ENCODE measurements at places on chromosomes 5 and 9.

- peak; percentile 55 for DNase-seq
Observed at GRCh38 chr9:136170006-136170901, 34.7 kb downstream of the LHX3 start.

GRCh38 chr5:153153086-153153485, 337.4 kb upstream of the GRIA1 start:
- DNase-seq, result no peak

GRCh38 chr9:71662082-71662481, 106.2 kb downstream of the CEMIP2 start:
- no peak for DNase-seq

DNA sequence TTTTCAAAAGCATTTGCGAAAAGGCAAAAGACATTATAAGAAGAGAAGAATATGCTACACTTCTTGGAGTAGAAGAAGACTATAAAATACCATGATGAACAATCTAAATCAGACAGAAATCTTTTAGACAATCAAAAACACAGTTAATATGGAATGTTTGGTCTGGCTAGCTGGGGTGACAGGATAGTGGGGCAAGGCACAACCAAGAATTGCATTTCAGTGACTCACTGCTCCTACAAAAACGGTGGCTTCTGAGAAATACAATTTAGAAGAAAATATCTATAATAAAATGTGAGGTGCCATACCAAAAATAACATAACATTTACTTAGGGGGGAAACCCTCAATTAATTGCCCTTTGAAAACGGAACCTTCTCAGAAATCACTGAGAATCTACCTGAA, 363.4 kb downstream of the NPR3 start:
- no peak for DNase-seq

GRCh38 chr9:135960411-135961276, 529 bp downstream of the UBAC1 start:
- no peak for DNase-seq

GRCh38 chr5:61311836-61312808, 19.9 kb upstream of the ZSWIM6 start:
- no peak for DNase-seq

- DNase-seq, result no peak
Observed at GRCh38 chr5:11009576-11009975, 248.5 kb upstream of the DAP start.

DNA sequence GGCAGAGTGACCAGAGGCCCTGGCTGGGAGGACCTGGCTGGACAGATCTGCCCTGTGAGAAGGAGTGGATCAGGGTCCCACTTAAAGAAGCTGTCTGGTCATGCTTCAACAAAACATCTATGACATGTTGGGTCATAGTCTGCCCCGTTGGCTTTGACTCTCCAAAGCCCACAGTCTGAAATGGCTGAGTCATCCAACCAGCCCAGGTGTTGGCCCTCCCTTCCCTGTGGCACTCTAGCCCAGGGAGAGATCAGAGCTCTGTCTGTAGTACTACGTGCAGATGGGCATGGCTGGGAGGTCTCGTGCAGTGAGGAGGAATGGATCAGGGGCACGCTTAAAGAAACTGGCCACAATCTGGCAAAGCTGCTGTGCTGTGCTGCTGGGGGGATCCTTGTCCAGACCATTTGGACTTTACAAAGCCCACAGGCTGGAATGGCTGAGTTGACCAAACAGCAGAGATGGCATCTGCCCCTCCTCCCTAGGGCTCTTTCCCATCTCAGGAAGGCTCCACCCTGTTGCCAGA, 206.1 kb downstream of the TUSC1 start:
- no peak for DNase-seq

DNA sequence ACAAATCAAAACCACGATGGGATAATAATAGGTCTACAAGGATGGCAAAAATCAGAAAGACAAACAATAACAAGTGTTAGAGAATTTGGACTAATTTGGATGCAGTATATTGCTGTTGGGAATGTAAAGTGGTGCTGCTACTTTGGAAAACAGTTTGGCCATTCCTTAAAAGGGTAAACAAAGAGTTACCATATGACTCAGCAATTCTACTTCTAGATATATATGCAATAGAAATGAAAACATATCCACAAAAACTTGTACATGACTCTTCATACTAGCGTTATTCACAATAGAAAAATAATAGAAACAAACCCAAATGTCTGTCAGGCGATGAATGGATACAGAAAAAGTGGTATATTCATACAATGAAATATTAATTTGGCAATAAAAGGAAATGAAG, 58.3 kb downstream of the JAK2 start:
- no peak for DNase-seq

GRCh38 chr9:34665067-34665380, 2.6 kb upstream of the CCL27 start:
- DNase-seq, result no peak

- DNase-seq, result peak; percentile 45
Observed at GRCh38 chr5:131640043-131640856, 5.2 kb upstream of the RAPGEF6 start.

DNA sequence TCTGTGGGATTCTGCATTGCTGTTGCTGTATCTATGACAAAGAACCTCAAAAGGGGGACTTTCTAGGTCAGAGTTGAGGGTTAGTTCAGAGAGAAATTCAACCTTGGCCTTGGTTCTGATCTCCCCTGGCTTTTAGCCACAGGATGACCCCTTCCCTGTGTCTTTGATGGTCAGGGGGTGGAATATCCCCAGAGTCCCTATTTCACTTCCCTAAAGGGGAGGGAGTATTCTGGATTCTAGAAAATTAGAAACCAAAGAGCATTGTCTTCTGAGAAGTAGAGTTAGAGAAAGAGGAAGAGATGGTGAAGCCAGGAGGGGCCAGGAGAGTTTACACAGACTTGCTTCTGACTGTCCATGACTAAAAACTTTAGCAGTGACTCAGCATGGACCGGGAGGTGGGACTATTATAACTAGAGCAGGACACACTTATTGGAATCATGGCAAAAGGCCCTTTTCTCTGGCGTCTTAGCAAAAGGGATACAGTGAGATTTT, 56.2 kb upstream of the LPAR1 start:
- no peak for DNase-seq

All from activated T-cell treated with anti-CD3 and anti-CD28 coated beads for 48 hours (primary cell).